ENCODE measurements at places on chromosomes 12 and 14. TPM values are rescaled to one million over a fixed set of nuclear protein-coding genes. Genes with fewer than 3 reads are reported as not detected.

DNA sequence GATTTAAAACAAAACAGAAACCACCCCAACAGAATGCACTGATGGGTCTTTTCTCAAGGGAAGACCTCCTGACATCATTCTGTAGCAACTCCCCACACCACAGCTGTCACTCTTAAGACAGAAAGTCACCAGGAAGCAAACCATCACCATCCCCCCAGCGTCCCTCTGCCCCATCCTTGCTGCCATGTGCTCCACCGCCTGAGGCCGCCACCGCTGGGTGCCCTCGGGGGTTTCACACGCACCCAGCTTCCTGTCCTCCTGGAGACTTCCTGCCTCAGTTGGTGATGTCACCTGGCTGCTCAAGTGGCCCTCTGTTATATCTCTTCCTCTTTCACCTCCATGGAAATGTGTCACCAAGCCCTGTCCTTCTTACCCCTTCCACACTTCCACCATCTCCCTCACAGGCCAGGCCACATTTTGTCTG lies 71.4 kb upstream of the GPR68 start:
- no peak for DNase-seq

DNA sequence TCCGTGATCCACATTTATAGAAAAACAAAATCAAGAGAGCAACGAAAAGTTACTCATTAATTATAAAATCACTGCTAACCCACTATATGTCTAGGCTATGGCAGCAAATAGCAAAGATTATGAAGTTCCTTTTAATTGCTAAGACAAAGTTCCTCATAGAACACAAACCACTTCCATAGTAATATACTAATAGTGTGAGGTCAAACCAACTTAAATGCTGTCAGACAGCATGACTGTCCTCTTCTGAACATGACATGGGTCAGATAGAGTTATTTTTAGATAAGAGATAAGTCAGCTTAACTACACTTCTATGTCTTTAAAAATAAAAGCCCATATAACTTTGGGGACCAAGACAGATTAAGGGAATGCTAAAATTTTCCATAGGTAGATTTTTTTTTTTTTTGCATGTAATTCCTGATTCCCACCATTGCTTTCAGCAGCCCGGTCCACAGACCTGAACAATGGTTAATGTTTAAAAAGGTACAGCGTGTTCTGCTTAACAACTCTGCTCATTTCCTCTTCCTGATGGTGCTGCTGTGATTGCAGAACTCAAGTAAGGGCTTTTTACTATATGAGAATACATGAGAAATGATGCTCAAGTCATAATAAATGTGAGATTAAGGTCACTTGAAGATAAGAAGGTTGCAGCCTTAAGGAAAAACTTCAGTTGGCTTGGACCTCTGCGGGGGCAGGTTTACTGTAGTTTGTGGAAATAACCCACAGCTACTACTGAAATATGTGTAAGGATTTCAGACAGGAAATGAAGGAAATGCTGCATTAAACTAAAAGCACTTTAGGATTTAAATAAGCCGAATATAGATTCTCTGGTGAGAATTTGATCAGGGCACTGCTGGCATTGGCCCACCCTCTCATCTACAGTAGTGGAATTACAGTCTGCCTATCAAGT lies 37.7 kb upstream of the DUSP6 start:
- peak; percentile 55 for DNase-seq

DNA sequence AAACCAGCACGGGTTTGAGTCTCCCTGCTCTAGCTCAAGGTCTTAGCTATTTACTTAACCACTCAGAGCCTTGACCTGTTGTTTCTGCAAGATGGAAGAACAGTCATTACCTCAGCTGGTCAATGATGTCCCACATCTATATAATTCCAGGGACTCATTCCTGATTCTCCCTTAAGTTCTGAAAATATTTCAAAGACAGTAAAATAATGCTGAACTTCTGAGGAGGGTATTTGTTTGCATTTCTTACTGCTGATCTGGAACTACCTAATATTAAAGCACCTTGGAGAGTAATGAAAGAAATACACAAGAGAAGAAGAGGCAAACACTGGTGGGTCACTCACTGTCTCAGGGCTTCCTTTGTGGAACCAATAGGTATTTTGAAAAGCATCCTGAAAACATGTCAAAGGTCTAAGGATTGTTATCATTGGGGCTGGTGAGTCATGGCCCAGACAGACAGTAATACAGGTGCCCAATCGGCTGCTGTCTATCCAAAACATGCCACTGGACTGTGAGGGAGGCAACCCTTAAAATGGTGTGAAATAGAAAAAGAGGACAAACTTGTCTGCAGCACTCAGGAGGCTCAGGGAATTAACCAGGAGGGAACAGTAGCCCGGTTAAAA lies 88.7 kb upstream of the EGLN3 start:
- no peak for DNase-seq

DNA sequence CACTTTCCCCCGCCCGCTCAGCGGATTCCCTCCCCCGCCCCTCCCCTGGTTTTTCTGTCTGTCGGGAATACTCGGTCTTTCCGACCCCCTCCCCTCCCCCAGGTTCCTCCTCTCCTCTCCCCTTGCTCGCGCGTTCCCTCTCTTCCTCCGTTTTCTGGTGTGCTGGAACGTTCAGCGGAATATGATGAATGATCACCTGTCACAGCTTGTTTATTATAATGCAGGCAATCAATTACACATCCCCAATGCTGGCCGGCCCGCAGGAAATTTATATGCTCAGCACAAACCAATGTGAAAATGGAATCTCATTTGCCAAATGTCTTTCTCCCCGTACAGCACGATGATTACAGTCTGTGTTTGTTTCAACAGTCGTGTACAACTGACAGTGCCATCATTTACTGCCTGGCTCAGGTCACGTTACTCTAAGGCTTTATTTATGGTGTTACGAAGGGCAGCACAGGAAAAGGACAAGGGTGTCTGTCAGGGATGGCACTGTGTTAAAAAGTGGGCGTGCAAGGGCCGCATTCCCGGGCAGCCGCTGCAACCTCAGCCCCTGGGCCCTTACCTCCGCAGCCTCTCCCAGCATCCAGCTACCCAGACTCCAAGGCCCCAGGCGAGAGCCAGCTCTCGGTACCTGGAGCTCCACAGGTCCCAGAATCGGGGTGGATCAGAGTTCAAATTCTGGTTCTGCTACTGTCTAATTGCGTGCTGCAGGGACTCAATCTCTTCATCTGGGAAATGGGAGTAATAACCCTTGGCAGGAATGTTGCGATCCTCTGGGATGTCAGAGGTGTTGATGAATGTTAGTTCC lies 24.7 kb upstream of the MAP1LC3B2 start:
- no peak for DNase-seq

DNA sequence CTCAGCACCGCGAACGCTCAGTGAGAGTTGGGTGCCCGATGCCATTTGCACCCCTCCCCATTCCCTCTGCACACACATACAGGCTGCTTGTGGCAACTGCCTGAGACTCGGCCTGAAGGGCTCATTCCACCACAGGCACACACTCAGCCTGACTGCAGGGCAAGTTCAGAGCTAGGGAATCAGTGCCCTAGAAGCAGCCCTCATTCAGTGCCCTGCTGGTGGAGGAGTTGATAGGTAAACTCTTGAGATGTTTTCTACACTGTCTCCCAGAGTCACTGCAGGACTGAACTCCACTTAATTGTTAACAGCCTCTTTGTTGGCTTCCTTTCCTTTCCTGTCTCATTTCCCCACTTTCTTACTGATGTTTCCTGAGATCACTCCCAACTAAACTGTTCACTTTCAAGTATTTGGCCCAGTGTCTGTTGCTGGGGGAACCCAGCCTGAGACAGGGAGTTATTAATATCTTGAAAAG lies 16.9 kb downstream of the PPP1R36 start:
- DNase-seq = no peak

Gene GLT8D2
- total RNA-seq = not detected

Gene PMEL
- 2.7 TPM for total RNA-seq

Gene SETD3
- total RNA-seq = 24.8 TPM

Gene C14orf93
- total RNA-seq = 14.6 TPM
